ENCODE measurements at places on chromosomes 2 and 18.

- no peak for DNase-seq
These were observed 917.6 kb upstream of the ACVR2A start for GRCh38 chr2:146927080-146927711.

DNA sequence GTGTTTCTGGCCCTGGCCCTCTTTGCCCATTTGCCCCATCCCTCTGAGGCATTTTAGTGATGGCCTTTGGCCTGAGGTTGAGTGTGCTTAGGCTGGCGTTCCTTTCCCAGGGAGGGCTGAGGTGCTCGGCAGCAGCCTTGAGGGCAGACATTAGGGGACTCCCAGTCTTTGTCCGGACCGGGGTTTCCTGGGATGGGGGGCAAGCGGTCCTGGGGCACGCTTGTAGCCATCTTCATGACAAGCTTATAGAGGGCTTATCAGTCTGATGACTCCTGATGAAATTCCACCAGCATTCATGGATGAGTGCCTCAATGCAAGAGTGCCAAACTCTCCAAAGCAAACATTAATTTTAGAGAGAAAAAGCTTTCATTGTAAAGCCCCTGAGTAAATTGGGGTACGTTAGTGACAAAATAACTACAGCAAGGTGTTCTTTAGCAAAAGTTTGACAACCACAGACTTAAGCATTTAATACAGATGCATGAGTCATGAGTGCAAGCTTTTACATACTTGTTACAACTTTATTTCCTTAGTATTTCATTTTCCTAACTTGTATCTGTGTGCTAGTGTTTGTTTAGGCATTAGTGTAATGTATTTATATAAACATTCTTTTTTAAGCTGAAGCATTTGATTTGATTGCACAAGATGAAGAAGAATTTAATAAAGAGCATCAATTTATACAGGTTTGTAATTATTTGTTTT is 45.6 kb downstream of the CEP192 start:
- no peak for DNase-seq

- DNase-seq = no peak
These were observed 347.4 kb downstream of the PARD3B start for GRCh38 chr2:204892506-204893255.

DNA sequence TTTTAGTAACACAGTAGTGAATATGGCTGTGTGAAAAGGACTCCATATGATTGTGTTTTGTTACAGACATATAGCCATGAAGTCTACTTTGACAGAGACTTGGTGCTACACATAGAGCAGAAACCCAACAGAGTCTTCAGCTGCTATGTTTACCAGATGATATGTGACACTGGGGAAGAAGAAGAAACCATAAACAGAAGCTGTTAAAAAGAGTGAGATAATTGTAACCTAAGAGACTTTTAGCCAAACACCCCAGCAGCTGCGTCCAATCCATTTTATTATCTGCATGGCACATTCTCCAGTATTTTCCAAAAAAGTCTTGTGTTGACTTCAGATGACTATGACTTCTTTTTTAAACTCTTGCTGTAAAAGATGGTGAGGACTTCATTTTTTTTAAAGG is 41.4 kb upstream of the CYBRD1 start:
- no peak for DNase-seq

GRCh38 chr2:111667542-111668273 is 216.3 kb downstream of the ANAPC1 start:
- no peak for DNase-seq

- no peak for DNase-seq
These were observed 5.3 kb upstream of the CYP27C1 start for GRCh38 chr2:127225186-127225960.

DNA sequence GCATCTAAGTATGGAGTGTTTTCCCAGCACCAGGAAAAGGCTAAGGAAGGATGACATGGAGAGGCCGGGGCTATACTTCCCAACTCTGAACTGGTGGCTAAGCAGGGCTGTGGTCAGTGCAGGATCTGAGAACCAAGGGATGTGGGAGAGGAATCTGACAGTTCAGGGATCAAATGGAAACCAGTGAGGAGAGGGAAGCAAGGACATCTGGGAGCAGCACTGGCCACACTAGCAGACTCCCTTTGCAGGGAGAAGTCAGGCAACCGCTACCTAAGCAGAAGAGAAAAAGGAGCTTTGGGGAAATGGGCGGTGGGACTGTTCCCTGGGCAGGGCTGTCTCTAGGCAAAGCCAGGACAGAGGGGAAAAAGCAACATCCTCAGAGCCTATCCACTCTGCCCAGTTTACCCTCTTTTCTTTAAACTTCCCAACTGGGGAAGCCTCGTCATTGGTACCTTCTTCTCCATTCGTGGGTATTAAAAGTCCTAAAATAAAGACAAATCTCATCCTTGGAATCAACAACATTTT is 105.8 kb upstream of the MEIS1 start:
- DNase-seq = no peak

DNA sequence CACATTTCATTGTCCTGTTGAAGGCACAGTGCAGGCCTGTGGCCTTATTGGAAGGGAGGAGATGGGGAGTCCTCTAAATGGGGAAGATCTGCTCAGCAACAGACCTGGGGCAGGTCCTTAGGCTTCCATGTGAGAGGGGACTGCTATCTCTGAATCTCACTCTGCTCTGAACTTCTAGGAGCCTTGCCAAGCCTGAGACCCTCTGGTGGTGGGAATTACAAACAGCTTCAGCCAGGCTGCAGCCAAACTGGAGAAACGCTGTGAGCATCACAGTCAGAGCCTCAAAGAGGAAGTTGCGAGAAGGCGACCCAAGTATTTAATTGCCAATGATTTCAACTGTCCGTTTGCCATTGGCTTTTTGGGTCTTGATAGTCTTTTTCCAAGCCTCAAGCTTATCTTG is 66.8 kb upstream of the MC2R start:
- no peak for DNase-seq

DNA sequence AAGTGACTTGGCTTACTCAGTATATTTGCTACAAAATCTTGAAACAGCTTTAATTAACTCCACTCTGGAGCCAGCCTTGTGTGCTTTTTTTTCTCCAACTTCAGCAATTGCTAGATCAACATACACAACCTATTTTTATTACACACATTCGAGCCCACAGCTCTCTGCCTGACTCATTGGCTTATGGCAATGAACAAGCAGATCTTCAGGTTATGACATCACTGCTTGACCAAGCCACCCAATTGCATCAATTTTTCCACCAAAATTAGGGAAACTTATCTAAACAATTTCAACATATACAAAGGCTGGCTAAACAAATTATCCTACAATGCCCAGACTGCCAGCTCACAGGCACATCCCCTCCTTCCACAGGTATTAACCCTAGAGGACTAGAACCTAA is 39.6 kb upstream of the PDK1 start:
- no peak for DNase-seq

DNA sequence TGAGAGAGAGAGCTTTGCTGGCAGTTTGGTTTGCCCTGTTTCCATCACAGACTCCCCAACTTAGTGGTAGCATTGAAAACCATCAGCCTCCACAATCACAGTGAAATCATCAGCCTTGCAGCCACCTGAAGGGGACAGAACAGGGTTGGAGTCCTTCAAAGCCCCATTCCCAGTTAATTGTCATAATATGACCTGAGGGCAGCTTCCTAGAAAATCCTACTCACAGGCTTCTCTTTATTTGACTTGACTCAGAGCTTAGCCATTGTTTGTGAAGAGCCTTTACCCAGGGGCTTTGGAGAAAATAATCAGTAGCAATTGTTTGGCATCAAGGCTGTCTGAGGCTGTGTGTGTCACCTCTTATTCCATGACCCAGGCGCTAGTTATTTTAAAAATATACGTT is 308.7 kb downstream of the CBLN2 start:
- DNase-seq = no peak

DNA sequence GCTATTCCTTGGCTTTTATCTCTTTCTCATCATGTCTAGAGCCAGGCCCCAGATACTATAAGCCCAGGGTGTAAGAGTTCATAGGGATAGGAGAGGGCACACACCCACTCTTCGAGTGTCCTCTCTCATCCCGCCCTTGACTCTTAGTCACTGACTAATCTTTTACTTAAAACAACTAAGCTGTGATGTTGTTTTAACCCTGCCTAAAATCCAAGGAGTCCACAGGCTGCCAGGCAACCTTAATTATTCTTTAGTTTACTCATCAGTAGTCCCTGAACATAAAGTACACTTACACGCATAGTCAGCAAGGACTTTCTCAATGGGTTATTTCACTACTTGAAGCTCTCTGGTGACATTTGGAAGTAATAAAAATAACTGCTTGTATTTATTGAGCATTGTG is 28.4 kb downstream of the GREB1L start:
- DNase-seq = no peak

DNA sequence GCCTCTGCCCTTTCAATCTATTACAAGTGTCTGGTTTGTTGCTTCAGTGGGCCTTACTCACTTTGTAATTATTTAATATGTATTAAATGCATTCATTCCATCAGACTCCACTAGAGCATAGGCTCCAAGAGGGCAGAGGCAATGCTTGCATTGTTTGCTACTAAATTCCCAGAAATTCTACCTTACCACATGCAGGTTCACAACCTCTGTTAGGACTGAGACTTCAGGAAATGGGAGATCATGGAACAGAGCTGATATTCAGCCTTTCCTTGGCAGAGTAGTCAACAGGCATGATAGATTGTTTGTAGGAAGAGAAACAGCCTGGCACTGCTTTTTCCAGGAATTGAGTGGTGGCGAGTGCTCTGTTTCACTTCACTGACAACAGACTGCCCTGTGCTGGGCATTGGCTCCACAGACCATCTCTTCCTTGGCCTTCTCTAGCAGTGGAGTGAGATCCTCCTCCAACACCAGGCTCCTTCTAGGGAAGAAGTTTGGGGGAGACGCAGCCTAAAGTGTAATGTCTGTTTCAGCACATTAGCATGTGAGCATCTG is 6.2 kb upstream of the MATN3 start:
- no peak for DNase-seq

DNA sequence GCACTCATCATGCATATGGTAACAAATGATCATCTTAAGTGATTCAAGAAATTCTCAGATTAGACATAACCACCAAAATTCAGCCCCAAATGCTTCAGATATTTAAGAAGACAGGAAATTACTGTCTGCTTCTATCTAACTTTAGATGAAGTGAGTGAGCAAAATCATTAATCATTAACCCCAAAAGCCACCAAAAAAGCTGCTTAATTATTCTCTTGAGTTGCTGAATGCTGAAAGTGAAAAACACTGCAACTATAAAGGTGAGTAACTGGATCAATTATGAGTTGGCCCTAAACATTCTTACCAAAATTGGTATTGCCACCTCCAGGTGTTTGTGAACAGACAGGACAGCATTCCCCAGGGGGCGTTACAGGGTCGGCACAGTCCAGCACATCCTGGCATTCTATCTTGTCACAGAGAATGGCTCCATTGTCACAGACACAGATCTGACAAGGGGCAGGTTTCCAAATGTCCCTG is 69.6 kb downstream of the COL5A2 start:
- DNase-seq = no peak

DNA sequence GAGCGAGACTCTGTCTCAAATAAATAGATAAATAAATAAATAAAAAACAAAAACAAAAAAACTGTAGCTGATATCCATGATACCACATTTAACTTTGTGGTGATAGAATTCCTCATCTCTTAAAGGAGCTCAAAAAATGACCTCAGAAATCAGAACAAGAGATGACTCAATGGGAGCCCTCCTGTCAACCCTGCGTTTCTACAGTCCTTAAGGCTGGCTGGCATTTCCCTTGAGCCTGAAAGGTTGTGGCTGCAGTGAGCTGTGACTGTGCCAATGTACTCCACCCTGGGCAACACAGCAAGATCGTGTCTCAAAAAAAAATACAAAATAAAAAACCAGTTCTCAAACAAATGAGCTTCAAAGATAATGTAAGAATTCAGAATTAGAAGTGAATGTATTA is 40.4 kb downstream of the CHST9 start:
- DNase-seq = no peak

DNA sequence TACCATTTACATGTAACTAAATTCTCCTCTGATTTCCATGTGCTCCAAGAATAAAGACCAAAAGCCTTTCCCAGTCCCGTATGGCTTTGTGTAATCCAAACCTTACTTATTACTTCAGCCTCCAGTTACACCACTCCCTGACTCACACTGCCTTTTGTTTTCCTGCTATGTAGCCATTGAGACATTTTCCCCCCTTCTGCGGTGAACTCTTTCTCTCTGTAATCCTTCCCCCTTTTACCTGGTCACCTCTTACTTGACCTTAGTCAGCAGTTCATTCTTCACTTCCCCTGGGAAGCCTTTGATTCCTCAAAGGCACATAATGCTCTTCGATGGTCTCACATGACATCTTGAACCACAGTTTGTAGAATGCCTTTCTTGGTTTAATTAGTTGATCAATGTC is 256.0 kb upstream of the FANCL start:
- no peak for DNase-seq

DNA sequence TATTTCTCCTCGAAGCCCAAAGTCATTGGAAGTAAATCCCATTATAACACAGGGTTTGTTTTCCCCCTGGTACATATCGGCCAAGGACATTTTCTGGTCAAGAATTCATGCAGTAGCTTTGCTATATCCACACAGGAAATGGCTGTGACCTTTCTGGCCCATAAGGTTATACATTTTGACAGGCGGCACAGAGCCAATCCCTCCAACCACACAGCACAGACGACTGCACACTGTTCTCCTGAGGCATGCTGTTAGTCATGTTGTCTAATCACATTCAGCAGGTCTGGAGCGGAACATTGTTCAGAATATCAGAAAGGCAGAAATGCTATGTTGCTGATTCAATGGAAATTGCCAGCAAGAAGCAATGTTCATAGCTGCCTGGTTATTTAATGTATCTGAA is 742.3 kb upstream of the SLC8A1 start:
- no peak for DNase-seq

DNA sequence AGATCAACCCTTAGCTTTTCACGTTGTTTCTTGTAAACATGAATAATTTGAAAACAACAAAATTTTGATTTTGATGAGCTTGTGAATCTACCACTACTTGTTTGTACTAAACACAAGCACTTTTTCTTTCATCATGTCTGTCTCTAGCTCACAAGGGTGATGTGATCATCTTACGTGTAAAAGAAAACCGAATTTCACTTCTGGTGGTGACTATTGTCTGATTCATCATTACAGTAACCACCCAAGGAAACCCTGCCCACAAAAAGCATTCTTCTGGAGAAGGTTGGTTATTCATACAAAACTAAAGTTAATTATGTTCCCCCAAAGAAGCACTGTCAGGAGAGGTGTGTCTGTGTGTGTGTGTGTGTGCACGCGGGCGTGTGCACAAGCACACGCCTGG is 285.4 kb downstream of the ZNF516 start:
- DNase-seq = no peak

DNA sequence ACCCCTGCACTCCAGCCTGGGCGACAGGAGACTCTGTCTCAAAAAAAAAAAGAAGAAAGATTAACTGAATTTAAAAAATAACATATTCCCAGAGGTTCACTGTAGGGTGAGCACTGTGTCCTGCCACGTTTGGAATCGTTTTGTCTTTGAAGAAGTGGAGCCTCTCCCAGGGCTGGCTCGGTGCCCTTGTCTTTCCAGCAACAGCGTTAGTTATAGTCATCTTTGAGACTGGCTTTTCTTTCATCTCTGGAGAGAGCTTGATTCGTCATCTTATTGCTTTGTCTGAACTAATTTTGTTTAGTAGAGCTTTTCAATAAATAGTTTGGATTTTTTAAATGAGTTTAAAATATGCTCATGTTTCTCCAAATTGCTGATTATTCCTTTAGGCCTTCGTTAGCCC is 50.5 kb downstream of the IMPA2 start:
- DNase-seq = no peak

Measured in CD4-positive, alpha-beta T cell (primary cell).